ENCODE measurements at places on chromosomes 7 and 10.
A peak's percentile ranks its signal among the peaks of the same experiment; 100 is the strongest.

- no peak for DNase-seq
Measured at GRCh38 chr7:144481833-144482232, 78.3 kb upstream of the NOBOX start.

DNA sequence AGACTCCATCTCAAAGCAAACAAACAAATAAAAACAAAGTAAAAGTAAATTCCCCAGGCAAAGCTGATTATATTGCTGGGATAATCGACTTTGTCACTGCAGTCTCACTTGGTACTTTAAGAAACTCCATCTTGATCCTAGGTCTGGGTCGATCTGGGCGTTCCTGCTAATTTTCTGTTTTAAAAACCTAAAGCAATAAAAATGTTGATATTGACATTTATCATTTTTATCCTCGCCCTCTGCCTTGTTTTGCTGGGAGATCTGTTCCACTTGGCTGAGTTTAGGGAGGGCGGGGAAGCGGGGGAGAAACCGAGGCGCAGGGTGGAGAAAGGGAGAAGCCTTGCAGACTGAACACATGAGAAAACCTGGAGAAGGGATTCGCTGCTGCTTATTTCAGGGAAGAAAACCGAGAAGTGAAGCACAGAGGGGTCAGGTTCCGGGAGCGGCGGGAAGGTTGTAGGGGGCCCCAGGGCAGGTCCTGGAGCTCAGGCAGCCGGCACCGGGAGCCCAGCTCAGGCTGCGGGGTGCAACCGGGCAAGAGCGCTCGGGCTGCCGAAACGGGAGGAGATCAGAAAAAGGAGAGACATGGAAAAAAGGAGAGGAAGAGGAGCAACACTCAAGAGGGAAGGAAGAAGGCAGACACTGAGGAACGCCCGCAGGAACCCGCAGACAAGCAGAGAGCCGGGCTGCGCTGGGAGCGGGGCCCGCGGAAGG is 27.3 kb upstream of the KMT2C start:
- peak; percentile 40 for DNase-seq

DNA sequence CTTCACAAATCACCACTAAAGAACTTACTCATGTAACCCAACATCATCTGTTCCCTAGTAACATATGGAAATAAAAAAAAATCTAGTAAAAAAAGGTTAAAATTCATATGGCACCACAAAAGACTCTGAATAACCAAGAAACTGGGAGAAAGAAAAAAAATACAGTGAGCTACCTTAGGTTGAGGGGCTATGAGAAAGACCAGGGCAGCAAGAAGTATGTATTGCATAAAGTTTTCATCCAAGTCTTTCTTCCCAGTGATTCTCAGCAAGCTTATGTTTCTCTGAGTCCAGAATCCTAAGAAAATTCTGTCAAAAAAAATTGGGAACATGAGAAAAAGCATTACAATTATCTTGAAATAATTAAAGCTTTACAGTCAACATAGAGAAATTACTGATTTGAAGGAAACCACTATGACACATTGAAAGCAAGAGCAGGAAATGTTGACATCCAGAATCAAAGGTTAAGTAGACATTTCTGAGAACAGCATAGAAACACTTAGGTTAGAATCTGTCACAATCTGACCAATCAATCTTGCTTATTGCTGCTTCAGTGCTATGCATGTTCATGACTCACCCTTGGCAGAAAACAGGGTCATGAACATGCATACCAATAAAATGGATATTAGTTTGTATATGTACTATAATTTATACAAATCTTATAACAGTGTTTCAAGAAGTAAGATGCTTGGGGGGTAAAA is 494.0 kb upstream of the POT1 start:
- DNase-seq, result no peak

- DNase-seq, result no peak
Measured at GRCh38 chr10:102420181-102420713, 389 bp upstream of the FBXL15 start.

- no peak for DNase-seq
Measured at GRCh38 chr10:70885481-70885880, 2.9 kb downstream of the PCBD1 start.

- no peak for DNase-seq
Measured at GRCh38 chr7:124058515-124058914, 25.6 kb upstream of the TMEM229A start.

GRCh38 chr10:27437775-27438174 is 66.3 kb upstream of the RAB18 start:
- DNase-seq, result no peak

GRCh38 chr7:119959811-119960210 is 313.2 kb upstream of the KCND2 start:
- no peak for DNase-seq

DNA sequence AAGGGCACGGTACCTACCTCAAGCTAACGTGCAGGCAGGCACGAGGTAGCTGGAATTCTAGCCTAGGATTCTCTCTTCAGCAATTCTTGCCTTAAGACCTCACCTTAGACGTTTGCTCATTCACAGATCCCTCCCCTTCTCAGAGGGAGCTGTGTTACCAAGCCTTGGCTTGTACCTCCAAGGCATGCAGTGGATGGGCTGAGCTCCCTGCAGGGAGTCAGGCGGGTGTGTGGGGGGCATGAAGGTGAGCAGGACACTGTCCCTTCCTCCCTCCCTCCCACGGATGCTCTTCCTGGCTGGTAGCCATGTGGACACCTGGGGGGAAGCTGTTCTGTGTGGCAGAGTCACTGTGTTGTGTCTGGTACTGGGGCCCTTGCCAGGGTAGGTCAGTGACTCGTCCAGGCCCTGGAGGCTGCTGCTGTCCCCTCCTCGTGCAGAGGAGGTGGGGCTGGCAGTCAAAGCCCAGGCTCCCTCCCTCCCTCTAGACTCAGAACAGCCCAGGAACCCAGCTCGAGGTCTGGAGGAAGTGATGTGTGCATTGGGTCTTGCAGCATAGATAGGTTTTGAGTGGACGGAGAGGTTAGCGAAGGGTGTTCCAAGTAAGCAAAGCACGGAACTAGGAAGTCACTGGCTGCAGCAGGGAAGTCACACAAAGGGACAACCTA is 222.2 kb upstream of the SH2B2 start:
- no peak for DNase-seq

DNA sequence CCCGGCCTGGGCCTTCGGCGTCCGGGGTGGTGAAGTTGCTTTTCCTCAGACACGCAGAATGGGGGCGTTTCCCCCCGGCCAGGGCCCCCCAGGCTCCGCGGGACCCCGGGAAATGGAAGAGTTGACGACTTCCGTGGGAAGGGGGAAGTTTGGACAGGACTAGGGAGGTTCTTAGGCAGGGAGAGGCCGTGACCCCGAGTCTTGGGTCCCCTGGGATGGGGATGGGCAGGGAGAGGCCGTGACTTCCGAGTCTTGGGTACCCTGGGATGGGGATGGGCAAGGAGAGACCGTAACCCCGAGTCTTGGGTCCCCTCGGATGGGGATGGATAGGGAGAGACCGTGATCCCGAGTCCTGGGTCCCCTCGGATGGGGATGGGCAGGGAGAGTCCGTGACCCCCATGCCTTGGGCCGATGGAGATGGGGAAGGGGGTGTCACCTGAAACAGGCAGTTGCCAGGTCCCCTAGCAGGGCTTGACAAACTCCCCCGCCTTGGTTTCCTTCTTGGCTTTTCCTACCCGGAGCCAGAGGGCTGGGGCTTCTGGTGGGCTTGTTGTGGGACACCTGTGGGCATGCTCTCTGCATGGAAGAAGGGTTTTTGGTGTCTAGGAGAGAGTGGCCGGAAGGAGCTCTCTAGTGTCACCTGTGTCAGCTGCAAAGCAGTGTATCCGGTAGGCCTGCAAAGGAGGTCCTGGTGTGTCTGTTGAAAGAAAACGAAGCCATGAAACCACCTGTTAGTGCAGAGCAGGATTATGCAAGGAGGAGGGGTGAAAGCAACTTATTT is 1.1 kb downstream of the TRRAP start:
- DNase-seq, result no peak

- DNase-seq, result no peak
Measured at GRCh38 chr7:92010215-92010614, 69.6 kb downstream of the AKAP9 start.

DNA sequence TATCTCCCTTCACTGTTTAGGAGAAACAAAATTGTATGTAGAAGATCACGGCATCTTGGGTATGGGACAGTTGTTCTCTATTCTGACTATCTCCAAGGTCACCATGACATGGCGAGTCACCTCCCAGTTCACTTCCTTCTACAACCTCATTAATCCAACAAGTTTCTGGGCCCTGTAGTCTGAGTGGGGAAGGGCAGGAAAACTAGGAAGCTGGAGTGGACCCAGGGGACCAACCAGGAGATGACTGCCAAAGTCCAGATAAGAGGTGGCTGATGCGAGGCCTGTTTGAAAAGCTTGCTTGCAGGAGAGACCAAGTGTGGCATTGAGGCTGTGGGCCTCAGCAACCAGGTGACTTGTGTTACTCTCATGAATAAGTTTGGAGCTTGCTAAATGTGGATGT is 584.9 kb downstream of the TNS3 start:
- DNase-seq, result no peak

DNA sequence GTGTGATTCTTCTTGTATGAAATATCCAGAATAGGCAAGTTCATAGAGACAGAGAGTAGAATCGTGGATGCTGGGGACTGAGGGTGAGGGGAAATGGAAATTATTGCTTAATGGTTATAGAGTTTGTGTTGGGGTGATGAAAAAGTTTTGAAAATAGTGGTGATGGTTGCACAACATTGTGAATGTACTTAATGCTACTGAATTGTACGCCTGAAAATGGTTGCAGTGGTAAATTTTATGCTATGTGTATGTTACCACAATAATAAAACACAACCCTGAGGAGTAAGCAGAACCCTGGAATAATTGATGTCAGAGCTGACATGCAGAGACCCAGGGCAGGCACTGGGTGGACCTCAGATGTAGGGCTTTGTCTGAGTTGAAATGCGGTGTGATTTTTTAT is 57.6 kb downstream of the TACR2 start:
- no peak for DNase-seq

DNA sequence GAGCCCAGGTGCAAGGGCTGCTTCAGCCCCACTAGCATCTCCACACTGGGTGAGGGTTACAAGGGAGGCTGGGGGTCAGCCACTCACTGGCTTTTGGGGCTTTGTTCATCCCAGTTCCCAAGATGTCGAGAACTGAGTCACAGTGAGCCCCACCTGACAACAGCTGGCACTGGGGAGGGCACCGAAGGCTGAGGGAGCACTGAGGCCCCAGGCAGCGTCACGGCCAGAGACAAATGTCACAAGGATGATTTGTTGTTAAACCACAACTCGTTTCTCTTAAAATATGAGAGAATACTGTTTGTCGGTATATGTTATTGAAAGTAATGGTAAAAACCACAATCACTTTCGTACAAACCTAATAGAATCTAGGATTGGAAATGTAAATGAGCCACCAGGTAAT is 219.9 kb downstream of the CELF2 start:
- DNase-seq, result no peak

GRCh38 chr10:76644476-76644875 is 993.1 kb downstream of the KCNMA1 start:
- DNase-seq, result no peak

GRCh38 chr7:149300620-149301285 is 38.8 kb downstream of the ZNF783 start:
- no peak for DNase-seq
